ENCODE measurements at places on chromosomes 1 and 21.
A peak's percentile ranks its signal among the peaks of the same experiment; 100 is the strongest.

DNA sequence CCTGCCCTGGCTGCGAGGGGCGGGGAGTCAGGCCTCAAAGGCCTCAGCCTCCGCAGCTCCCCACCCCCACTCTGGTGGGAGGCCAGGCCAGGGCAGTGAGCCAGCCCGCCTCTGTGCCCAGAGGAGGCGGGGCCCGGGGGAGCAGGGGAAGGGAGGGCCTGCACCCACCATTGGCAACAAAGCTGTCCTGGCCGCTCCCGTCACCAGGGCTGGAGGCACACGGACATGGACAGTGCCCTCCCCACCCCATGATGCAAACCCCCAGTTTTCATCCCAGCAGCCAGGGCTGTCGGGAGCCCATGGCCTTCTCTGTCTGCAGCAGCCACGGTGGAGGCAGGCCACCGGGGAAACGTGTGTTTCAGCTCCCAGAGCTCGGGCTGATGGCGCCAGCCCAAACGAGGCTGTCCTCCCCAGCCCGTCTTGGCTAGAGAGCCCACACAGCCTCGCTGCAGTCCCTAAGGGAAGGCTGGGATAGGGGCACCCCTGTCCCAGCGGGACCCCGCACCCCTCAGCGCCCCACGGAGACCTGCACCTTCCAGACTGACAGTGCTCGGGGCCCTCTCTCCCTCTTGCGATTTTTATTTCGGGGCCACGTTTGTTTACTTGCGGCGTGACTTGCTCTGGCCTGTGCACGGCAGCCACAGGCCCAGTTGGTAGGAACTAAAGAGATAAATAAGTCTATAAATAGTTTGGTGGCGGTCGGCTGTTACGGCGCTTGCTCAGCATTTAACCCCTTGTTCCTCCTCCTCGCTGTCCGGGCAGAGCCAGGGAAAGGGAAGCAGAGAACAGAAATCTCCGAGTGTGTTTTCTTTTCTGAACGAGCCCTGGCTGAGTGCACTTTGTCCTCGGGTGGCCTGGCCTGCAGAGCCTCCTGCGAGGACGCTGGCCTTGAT is 101.8 kb downstream of the PRDM16 start:
- DNase-seq = no peak

GRCh38 chr1:67635055-67635809 is 49.8 kb upstream of the GADD45A start:
- no peak for DNase-seq

GRCh38 chr1:3640121-3640837 is 9.6 kb downstream of the WRAP73 start:
- DNase-seq = no peak

GRCh38 chr1:244778344-244778743 is 57.1 kb upstream of the COX20 start:
- no peak for DNase-seq

DNA sequence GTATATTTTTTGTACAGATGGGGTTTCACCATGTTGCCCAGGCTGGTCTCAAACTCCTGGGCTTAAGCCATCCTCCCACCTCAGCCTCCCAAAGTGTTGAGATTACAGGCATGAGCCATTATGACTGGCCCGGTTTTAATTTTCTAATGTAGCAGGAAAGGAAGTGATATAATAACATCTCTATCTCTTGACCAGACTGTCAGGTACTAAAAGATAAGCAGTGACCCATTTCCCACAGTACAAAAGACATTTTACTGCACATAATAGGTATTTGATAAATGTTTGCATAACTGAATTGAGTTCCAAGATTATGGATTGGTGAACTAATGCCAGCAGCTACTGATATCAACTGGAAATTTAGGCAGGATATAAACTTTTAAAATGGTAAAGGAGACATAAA is 4.0 kb downstream of the NVL start:
- no peak for DNase-seq

GRCh38 chr1:89466307-89466930 is 58.2 kb upstream of the LRRC8B start:
- no peak for DNase-seq

- DNase-seq = no peak
These were observed 117.5 kb downstream of the BACH1 start for GRCh38 chr21:29416268-29416667.

DNA sequence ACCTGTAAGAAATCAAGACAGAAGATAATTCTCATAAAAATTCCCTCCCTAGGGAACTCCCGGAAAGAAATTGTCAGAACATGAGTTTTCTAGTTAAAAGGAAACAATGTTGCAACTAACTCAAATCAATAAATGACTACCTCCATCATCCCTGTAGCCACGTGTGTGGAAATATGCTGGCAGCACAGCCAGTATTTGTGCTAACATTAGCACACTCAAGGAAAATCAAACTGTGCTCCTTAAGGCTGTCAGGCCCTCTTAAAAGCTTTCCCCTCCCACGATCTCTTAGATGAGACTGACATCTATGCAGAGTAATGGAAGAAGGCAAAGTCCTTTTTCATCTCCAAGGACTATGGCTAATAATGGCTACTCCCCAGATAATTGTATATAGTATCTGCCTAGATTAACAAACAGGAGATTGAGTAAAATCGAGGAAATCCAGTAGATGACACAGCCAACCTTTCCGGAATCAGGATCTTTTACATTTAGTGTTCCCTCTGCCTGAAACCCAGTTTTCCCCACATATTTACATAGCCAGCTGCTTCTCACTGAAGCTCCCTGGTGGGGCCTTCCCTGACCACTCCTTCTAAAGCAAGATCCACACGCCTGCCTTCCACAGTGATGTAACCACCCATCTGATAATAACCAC is 50.9 kb upstream of the NR5A2 start:
- no peak for DNase-seq

DNA sequence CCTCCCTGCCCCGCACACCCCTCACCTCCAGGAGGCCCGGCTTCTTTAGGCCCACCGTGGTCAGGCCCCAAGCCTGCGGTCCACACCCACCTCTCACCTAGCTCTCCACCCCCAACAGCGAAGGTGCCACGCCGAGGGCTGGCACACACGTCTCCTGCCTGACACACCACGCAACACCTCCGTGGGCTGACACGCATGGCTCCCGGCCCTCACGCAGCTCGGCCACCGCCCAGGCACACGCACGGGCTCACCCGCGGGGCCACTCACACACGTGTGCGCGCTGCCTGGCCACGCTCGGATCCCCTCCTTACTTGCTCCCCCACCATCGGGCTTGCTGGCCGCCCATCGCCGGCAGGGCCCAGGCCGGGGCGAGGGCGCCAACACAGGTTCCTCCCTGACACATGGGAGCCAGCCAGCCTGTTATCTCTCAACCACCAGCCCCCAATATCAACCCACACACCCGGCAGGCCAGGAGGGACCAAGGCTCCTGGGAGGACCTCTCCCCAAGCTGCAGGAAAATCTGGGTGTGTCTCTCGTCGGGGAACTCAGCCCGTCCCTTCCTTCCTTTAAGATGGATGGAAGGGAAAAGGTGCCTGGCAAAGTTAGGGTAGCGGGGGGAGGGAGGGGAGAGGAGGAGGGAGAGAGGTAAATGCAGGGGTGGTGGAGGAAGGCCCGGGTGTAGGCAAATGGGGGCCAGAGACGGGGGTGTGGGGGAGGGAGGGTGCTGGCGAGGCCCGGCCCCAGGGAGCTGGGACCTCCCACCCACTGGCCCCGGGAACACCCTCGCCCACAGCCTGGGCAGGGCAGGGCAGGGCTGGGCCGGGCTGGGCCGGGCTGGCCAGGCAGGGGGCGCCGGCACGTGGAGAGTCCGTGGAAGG is 546 bp downstream of the ELOVL1 start:
- DNase-seq = peak; percentile 47

GRCh38 chr1:158179301-158180041 is 1.2 kb upstream of the CD1D start:
- no peak for DNase-seq

- no peak for DNase-seq
These were observed 111.2 kb upstream of the CTTNBP2NL start for GRCh38 chr1:112284796-112285195.

DNA sequence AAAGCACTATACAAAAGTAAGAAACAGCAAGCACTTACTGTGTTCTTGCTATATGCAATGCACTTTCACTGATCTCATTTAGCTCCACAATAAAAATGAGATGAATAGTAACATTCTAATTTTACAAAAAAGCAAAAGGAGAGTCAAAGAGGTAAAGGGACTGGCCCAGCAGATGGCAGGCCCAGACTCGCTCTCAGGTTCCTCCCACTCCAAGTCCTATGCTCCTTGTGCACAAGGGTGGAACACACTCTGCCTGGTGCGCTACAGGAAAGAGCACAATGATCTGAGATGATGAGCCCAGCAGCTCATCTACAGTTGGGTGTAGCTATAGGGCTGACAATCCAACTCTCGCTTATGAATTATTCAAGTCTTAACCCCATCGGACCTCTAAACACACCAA is 94.1 kb upstream of the LYST start:
- no peak for DNase-seq

GRCh38 chr1:243287123-243287460 is 31.3 kb downstream of the SDCCAG8 start:
- DNase-seq = no peak

- DNase-seq = no peak
These were observed 178.8 kb upstream of the ARHGEF16 start for GRCh38 chr1:3275471-3276340.

DNA sequence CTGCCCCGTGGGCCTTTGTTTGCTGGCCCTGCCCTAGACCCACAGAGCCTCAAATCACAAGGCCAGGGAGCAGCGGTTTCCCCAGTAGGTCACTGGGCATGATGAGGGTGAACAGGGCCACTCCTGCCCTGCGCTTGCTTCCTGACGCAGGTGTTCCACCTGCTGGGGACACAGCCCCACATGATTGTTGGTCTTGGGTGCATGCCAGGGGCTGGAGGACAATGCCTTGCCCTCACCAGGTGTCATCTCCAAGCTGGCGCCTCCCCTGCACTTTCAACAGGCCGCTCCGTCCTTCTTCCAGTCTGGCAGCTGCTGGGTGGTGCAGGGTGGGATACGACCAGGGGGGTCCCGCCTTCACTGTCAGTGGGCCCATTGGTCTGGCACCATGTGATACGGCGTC is 24.3 kb downstream of the IL10RB start:
- no peak for DNase-seq

DNA sequence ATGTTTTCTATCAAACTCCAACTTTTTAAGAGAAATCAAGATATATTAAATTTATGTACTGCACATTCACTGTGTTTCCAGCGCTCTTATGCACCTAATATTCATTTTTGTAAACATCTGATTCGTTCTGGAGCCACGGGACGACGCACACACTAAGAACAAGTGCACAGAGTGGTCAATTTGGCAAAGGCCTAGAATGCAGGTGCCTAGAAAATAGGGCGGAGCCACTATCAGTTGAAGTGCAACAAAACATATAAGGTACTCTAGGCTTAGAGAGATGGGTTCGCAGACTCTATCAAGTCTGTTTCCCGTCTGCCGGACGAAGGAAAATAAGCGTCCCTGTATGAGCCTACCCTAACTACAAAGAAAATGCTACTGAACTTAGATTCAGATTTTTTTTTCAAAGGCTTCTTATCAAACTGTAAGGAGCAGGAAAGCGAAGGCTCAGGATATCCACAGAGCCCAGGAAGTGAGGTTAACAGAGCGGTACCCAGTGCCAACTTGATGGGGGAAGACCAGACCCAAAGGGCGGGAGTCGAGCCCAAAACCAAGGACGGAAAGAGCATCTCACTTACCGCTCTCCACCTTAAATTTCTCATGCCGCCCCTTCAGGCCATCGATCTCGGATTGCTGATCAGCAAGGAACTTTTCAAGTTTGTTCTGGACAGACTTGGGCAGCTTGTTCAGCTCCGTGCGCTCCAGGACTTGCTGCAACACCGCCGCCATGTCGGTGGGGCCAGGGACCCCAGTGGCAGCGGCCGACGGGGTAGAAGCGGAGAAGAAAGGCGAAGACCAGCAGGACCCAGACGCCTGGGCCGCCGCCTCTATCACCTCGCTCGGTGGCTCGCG is 526 bp downstream of the TPR start:
- DNase-seq = peak; percentile 36

DNA sequence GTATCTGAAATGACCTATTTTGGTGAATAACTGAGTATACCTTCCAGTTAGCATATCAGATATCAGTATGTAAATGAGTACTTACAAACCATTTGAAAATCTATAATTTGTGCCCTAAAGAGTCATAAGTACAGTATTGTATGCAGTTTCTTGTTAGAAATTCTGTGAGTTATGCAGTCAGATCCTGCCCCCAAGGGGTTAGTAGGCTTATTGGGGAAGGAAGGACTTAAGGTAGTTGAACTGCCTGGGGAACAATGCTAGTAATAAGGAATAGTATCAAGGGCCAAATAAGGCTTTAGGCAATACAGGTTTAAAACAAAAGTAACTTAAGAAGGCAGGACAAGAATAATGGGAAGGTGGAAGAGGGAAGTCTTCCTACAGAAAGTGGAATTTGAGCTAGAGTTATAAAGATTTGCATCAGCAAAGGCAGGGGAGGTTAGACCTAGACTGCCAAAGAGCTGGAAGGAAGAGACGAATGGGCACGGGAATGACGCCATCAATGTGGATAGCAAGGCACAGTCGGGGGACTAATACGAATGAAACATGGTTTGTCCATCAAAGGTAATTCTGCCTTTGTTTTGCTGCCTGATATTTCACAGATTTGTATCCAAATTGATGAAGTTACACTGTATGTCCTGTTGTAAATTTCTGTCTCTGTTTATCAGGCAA is 182.9 kb upstream of the DPYD start:
- no peak for DNase-seq

GRCh38 chr1:72432645-72433267 is 150.4 kb upstream of the NEGR1 start:
- no peak for DNase-seq

- no peak for DNase-seq
These were observed 56.3 kb upstream of the CNN3 start for GRCh38 chr1:94983171-94983739.

GRCh38 chr1:6235296-6235677 is 477 bp downstream of the ICMT start:
- peak; percentile 56 for DNase-seq

- DNase-seq = peak; percentile 50
These were observed 91.0 kb upstream of the KCNA3 start for GRCh38 chr1:110765640-110766335.

DNA sequence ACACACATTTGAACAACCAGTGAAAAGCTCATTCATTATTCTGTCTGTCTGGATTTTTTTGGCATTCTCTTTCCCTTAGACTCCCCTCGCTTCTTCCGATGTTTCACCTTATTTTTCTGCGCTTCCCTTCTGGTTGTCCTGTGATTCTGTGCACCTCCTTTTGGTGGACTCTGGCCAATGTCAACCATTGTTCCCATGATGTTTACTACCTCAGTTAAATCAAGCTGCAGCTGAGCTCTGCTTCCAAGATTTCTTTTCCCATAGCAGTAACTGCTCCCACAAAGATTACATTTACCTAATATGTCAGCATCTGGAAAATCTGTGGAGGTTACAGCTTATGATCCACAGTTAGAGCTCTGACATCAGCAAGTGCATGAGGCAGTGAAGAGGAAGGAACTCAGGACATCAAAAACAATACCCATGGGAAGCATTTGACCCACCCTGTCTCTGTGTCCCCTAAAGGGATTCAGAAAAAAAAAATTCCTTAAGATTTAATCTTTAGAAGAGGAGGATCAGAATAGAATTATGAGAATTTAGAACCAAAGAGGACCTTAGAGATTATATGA is 69.9 kb upstream of the ADAMTS5 start:
- DNase-seq = no peak

DNA sequence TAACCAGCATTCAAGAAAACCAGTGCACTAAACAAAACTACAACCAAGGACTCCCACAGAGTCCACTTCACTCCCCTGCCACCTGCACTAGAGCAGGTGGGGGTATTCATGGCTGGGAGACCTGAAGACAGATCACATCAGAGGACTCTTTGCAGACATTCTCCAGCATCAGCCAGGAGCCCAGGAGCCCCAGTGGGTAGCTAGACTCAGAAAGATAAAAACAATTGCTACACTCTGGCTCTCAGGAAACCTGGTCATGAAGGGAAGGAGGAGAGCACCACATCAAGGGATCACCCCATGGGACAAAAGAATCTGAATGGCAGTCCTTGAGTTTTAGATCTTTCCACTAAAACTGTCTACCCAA is 472.1 kb downstream of the PLPP3 start:
- DNase-seq = no peak

All from stimulated activated CD8-positive, alpha-beta memory T cell treated with anti-CD3 and anti-CD28 coated beads, Interleukin-4, amount 100 ng/mL, for 48 hours (primary cell).